ENCODE measurements at places on chromosomes 2 and 18. TPM values are rescaled to one million over a fixed set of nuclear protein-coding genes. Genes with fewer than 3 reads are reported as not detected.

Gene ACTG2
- total RNA-seq: 12.1 TPM

- DNase-seq: no peak
Observed at GRCh38 chr2:231068525-231069222, 12.0 kb downstream of the PSMD1 start.

Gene CIB4
- total RNA-seq: not detected

DNA sequence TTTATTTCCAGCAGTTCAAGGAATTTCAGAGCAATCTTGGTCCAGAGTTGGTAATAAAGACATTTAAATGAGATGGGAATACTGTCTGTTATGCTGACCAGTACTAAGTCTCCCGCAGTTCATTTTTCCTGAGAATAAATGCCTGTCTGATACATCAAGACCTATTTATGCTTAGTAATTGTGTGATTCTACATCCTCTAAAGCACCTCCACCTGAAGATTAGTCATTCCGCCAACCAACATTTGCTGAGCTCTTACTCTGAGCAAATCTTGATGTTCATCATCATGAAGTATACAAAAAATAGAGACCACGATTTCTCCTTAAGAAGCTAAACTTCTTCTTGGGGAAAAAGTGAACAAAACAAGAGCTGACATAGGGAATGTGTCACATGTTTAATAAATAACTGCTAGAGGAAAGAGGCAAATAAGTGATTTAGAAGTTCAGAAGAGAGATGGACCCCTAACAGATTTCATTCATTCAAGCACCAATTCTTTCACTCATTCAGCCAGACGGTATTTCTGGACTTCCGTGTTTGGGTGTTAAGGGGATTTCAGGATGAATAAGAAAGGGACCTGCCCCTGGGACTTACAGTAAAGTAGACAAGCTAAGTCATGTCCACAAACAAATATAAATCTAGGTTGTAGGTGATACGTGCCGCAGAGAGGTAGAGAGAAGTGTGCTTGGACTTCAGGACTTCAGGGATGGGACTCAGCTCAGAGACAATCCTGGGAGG, 34.2 kb upstream of the PPP4R1 start:
- DNase-seq: no peak

- DNase-seq: no peak
Observed at GRCh38 chr18:79438898-79439627, 43.3 kb downstream of the NFATC1 start.

DNA sequence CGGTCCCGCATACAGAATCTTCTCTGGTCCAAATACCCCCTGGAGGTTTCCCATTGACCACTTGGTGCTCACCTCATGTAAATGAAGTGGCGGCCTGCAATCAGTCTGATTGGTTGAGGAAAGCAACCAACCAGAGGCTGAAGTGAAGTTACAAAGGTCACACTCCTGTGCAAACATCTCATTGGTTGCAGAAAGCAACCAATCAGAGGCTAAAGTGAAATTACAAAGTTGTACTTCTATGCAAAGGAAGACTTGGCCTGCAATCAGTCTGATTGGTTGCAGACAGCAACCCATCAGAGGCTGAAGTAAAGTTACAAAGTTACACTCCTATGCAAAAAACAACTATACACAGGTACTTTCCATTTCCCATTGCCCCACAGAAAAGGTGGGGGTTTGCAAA, 2.5 kb upstream of the SP100 start:
- DNase-seq: no peak

Gene ATP6V1C2
- 0.47 TPM for total RNA-seq

Gene NT5C1B
- total RNA-seq: not detected

GRCh38 chr2:12718015-12718671, 1.4 kb downstream of the TRIB2 start:
- DNase-seq: no peak

DNA sequence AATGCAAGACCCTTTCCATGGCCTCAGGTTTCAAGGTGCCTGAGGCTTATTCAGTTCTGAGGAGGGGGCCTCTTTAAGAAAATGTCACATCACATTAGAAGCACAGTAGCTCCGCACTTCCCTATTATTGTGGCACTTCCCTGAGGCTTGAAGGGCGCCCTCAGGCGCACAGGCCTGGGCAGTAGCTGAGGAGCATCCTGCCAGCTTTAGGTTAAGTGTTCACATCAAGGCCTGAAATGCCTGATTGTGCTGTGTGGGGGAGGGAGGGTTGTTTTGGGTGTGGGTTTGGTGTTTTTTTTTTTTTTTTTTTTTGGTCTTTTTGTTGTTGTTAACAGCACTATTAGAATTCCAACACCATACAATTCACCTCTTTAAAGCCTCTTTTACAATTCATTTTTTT, 107.9 kb downstream of the CABLES1 start:
- no peak for DNase-seq

- DNase-seq: no peak
Observed at GRCh38 chr2:206477296-206477695, 34.0 kb downstream of the ADAM23 start.

Gene FAM124B
- 2.7 TPM for total RNA-seq

Gene ANKRD62
- total RNA-seq: not detected

Gene IL1A
- total RNA-seq: not detected

Gene RFTN2
- 3.9 TPM for total RNA-seq

DNA sequence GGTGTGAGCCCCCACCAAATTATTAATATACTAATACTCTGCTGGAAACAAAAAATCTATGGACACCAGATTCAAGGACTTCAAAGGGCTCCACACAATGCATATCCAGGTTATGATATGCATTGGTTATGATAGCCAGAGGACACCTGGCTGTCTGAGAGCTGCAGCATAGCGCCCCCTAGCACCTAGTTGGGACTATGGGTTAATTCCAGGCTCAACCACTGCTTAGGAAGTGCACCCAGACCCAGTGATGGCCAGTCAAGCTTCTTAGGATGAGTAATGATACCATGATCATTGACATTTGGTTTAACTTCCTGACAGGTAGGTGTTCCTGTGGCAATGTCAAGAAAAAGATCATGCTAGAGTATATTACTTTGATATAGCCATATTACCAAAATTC, 3.8 kb upstream of the FRZB start:
- DNase-seq: no peak

DNA sequence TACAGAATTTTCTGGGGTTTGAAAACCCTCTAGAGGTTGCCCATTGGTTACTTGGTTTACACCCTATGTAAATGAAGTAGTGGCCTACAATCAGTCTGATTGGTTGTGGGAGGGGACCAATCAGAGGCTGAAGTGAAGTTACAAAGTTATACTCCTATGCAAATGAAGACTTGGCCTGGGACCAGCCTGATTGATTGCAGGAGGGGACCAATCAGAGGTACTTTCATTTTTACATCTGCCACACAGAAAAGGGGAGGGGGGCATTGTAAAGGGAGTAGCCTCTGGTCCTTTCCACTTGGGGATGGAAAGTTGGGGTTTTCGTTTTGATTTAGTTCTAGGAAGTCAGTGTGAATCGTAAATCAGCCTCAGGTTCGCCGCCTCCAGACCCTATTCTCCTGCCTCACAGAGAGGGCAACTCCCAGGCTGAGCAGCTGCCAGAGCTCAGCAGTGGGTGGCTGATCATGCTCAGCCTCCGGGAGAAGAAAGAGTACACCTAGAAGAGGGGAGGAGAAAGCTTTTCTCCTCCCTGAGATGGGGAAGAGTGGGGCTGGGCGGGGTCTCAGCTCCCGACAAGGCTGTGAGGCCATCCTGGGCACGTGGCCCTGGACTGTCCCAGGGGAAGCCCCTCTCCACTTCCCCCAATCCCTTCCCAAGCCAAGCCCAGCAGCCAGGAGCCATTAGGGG, 372.5 kb downstream of the GALR1 start:
- DNase-seq: no peak

Measured in left cardiac atrium (tissue), 4 donors.